ENCODE measurements at places on chromosomes 1 and 21.

GRCh38 chr1:112309499-112309898, 86.5 kb upstream of the CTTNBP2NL start:
- DNase-seq, result no peak

DNA sequence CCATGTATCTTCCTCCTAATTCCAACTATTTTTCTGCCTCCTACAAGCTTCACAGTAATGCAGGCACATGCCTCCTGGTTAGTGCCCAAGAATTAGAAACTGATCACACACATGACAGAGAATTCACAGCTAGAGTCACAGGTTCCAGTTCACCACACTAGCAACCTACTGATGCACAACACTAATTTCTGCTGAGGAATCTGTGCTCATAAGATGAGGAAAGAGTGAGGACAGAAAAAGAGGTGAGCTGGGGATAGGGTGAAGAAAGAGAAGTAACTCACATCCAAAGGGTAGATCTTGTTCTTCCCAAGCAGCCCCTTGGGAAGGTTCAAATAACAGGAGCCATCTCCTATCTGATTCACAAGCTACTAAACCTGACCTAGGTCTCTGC, 61.3 kb downstream of the PUM1 start:
- no peak for DNase-seq

DNA sequence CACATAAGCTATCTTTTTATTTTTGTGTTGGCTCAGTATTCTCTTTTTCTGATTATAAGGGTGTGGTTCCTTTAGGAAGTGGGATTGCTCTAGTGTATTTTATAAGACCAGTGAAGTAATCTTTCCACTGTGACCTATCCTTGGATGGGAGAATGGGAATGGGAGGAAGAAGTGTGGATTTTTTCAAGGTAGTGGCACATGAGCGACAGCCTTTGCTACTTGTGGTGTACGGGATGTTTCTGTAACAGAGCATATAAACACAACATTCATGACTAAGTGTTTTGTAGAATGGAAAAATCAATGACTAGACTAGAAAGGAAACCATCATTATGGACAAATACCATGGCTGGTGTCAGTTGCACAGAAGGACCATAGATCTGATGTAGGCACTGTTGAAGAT, 209.6 kb downstream of the GIPC2 start:
- no peak for DNase-seq

GRCh38 chr1:169443923-169444322, 16.6 kb upstream of the CCDC181 start:
- no peak for DNase-seq

DNA sequence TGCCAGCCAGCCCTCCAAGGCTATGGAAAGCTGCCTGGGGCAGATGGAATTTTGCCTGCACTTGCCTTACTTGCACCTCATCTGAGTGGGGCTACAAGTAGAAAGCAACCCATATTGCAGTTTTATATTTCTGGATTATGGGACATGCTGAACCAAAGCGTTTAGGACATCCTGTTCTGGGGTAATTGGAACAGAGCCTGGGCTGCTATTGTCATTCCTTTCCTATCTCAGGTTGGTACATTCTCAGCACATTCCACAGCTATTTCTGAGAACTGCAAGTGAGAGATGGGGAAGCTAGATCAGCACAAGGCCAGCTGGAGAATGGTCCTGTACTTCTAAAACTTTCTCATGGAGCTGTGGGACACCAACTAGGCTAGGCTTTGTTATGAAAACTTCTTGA, 713.8 kb downstream of the KCNT2 start:
- no peak for DNase-seq

- no peak for DNase-seq
Observed at GRCh38 chr1:223832637-223832943, 13.2 kb downstream of the TP53BP2 start.

DNA sequence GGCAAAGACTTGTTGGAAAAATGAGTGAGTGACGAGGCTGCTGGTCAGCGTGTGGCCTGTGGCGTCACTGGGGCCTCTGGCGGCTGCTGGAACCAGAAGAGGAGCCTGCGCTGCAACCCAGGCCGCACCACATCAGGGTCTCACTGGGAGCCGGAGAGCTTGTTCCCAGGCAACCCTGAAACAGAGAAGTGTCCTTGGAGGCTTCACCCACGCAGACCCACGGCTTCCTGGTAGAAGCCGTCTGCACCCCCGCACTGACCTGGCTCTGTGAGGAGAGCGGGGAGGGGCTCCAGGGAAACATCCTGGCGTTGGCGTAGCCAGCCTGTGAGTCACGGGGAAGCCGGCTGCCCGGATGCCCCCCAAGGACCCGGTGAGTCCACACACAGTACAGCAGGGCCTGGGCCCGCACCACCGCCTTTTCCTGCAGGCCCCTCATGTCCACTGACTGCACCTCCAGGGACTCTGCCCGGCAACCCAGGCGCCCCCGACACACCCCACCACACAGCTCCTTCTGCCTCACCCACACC, 57.4 kb downstream of the COL6A1 start:
- DNase-seq, result no peak

- no peak for DNase-seq
Observed at GRCh38 chr1:9920606-9921005, 10.5 kb upstream of the CTNNBIP1 start.

DNA sequence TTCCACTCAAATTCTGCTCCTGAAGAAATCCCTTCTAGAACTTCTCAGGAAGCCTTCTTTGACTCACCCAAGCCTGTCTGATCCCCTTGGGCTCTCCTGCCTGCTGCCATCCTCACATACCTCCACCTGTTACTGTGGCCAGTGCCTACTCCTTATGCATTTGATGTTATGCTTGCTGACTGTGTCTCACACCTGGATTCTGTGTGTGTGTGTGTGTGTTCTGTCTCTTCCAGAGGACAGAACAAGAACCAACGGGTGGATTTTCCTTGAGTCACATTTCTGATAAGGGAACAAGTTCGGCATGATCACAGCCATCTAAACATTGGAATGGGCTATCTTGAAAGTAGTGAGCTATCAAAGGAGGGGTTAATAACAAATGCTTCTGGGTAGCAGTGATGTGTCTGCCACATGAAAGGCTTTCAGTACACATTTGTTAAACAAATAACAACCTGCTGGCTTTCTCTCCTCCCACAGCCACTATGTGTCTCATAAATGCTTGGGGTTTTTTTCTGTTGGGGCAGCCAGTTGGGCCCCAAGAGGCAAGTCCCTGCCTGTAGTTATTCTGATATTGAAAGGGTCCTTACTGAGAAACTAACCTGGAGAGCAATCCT, 8.9 kb upstream of the GPR37L1 start:
- DNase-seq, result no peak

- DNase-seq, result no peak
Observed at GRCh38 chr21:46509741-46510502, 51.2 kb downstream of the DIP2A start.

- no peak for DNase-seq
Observed at GRCh38 chr1:33048426-33048825, 11.7 kb upstream of the AK2 start.

- no peak for DNase-seq
Observed at GRCh38 chr1:2049718-2050431, at the start of gene PRKCZ. Gene PRKCZ, plus strand, starts transcription at chr1:2050411. Its CDS starts 220 bp downstream, at chr1:2050631.

DNA sequence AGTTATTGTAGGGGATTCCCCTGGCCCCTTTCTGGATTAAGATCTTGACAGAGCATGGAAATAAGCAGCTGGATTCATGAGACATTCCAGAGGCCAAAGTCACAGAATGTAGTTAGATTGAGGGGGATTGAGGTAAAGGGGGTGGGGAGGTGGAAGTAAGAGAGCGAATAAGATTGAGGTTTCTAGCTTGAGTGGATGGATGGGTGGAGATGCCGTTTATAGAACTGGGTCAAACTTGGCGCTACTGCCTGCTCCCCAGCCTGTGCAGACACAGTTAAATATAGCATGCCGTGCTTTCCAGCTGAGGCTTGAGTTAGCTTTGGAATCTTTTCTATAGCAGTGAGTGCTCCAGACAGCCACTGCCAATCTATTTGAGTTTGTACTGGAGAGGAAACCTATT, 85.7 kb downstream of the DYRK1A start:
- DNase-seq, result no peak

DNA sequence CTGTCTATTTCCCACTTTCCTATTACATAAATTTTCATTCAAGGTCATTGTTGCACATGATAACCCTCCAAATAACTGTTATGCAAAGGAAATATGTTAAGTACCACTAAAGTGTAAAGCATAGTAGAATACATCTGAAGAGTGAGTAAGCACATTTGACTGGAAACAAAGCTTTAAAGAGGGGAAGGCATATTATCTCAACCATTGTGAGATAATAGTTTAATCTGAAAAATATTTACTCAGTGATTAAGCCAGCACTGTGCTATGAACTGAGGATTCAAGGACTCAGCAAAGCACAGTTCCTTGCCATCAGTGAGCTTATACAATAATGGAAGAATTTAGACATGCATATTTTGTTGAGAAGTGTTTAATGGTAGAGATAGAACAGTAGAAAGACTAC, 127.4 kb downstream of the HMCN1 start:
- DNase-seq, result no peak

- peak; percentile 95 for DNase-seq
Observed at GRCh38 chr1:207751790-207752455, at the start of gene CD46. Gene CD46, plus strand, starts transcription at chr1:207752054. Its CDS starts 159 bp downstream, at chr1:207752213.
